Fibroblast of skin of left biceps (primary cell): ENCODE measurements at places on chromosomes 1 and 21.
A peak's percentile ranks its signal among the peaks of the same experiment; 100 is the strongest.

GRCh38 chr21:34260277-34261008 lies 103.4 kb upstream of the KCNE2 start:
- DNase-seq = no peak

DNA sequence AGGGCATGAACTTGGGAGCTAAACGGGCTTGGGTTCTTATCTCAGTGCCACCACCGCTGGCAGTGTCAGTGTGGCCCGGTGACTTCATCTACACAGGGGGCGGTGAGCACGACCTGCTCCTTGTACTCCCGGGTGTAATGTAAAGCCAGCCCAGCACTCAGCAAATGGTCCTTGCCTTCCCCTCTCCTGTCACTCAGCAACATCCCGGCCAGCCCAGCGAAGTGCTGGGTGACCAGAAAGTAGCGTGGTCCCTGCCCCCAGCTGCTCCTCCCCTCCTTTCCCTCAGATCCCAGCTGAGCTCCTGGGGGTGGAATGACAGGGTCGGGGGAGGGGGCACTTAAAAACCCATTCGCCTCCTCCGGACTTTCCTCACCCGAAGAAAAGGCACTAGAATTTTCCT lies 7.2 kb downstream of the KCNN3 start:
- DNase-seq = no peak

GRCh38 chr1:160651433-160652064 lies 4.7 kb upstream of the SLAMF1 start:
- no peak for DNase-seq

DNA sequence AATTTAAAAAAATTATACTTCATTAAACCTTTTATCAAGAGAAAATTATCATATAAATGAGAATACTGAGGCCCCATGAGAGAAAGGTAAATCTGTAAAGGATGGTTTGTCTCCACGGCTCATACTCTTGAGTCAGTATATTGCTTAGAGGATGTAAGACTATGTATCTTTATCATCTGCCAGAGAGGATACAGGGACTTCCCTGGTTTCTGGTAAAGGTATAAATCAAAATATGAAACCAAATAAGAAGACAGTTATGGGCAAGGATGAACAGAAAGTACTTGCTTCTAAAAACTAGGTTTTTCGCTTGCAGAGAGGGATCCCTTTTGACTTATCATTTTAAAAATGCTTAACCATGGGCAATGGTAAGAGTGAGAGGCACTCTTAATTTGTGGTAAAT lies 112.4 kb downstream of the POU2F1 start:
- DNase-seq = no peak

- DNase-seq = no peak
Observed at GRCh38 chr1:14578156-14578555, 20.3 kb upstream of the KAZN start.

- no peak for DNase-seq
Observed at GRCh38 chr1:207365063-207365462, 43.6 kb downstream of the CD55 start.

GRCh38 chr1:234702342-234703000 lies 92.5 kb upstream of the IRF2BP2 start:
- DNase-seq = no peak

DNA sequence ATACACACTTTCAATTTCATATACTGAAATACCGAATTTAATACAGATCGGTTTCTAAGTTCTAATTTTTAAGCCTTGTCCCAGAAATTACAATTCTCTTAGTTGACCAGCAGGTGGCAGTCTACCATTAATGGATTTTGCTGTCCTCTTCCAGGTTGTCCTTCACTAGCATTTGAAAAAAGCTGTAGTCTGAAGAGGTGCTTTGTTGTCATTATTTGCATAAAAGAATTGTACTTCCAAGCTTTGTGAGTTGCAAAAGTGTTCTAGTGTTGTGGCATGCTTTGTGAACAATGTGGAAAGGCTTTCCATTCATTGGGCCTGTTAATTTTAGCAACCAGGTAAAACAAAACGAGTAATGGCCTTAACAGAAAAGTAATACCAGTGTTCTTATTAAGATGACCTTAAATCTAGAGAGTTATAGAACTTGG lies 193.6 kb downstream of the RPS6KC1 start:
- no peak for DNase-seq

DNA sequence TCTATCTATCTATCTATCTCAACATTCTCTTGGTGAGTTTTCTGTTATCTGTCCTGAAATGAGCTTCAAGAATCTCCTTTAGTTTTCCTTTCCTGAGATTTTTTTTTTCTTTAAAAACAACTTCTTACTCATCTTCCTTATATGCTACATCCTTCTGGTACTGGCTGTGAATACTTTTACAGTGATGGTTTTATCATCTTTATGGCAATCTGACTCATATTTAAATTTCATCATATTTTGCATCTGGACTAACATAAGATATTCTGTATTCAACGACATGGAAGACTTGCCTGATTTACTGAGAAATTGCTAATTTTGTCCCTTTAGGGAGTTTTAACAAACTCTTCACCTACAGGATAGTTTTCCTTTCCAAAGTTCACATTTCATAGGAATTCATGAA lies 33.0 kb downstream of the PDE4B start:
- DNase-seq = peak; percentile 48

- DNase-seq = no peak
Observed at GRCh38 chr1:116357487-116357886, 15.6 kb upstream of the ATP1A1 start.
